ENCODE measurements at places on chromosomes 2 and 18.

GRCh38 chr2:237594514-237594871 lies 4.0 kb upstream of the RAB17 start:
- DNase-seq: no peak

- no peak for DNase-seq
These were observed 555.8 kb downstream of the NRXN1 start for GRCh38 chr2:50476174-50476573.

- no peak for DNase-seq
These were observed 271.7 kb upstream of the FN1 start for GRCh38 chr2:215707608-215708007.

GRCh38 chr2:237326266-237327171 lies 87.4 kb downstream of the COL6A3 start:
- no peak for DNase-seq

DNA sequence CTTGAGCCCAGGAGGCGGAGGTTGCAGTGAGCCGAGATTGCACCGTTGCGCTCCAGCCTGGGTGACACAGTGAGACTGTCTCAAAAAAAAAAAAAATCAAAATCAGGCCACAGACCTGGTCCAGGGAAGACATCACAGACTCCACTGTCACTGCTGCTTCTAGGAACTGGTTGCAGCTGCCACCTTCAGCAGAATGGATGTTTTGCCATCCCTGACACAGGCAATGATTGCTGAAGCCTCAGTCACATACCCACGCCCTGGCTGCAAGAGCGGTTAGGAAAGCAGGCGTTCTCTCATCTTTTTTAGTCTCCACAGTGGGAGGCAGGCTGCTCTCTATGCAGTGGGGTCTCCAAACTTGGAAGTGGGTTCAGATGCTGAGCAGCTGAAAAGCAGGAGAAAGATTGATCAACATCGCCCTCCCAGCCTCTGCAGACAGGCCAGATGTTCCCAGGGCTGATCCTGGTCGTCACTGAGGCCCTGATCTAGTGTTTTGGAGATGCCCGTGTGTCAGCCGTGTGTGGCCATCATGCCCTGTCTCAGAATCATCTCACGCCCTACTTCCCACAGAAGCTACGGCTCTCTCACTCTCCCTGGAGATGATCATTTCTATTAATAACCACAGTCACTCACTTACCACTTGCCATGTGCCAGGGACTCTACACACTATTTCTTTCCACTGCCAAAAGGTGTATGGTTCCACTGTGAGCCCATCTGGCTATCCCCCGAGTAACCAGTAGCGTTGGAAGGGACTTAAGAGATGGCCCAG lies 91.8 kb downstream of the PLB1 start:
- no peak for DNase-seq

- DNase-seq: no peak
These were observed 66.5 kb downstream of the PXDN start for GRCh38 chr2:1677821-1678165.

GRCh38 chr2:5316001-5316490 lies 376.1 kb upstream of the SOX11 start:
- DNase-seq: no peak
